ENCODE measurements at places on chromosomes 16 and 17.
A peak's percentile ranks its signal among the peaks of the same experiment; 100 is the strongest.

DNA sequence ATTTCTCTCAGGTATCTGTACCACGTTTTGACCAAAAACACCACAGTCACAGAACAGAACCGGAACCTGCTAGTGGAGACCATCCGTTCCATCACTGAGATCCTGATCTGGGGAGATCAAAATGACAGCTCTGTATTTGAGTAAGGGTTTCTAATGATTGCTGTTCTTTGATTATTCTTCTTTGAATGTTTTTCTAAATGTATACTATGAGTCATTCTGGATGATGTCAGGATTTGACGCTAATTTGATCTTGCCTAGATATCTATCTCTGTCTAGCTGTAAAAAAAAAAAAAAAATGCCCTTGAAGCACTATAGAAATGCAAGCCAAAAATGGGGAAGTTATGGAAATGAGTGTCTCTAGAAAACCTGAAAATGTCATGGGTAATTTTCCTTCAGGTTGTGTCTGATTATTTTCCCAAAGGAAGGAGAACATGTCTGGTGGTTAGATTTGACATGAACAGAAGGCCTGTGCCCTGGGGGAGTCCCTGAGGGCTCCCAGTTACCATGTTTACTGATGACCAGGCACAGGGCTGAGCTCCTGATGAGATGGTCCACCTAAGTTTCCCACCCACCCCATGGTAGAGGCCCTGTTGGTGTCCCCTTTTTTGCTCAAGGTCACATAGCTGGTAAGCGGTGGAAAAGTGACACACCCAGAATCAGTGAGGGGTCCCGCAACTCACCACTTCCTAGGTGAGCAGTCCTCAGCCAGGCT, 13.6 kb downstream of the CLEC16A start:
- DNase-seq, result no peak

DNA sequence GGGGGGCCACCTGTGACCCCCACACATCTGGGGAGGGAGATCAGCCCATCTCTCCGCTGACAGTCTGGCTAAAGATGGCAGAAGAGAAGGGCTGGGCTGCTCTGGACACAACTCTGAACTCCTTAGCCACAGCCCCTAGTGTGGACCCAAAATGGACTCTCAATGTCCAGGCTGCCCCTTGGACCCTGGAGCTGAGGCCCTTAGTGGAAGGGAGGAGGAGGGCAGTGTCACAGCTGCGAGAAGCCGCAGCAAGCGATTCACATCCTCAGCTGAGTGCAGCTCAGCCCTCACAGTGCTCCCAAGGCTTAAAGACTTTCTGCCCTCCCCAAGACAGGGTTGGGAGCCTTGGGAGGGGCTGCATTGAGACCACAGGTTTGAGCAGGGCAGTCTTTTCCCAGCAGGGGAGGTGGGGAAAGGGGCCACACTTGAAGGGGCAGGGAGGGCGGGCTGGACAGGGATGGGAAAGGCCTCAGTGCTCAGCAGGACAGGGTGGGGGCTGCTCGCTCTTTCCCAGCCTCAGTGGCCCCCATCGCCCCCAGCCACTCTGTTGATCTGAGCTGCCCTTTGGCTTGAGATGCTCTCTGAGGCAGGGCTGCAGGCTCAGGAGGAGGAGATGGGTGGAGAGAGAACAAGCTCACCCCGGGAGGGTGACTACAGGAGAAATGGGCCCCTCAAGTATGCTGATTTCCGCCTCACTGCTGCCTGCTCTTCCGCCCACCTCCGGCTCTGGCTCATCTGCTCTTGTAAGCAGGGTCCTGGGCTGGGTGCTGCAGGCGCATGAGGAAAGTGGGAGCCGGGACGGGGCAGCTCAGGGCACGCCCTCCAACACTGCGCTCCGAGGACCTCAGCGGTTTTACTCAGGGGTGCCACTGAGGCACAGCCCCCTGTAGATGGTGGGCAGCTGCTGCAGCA, 50.9 kb upstream of the MTSS2 start:
- no peak for DNase-seq

DNA sequence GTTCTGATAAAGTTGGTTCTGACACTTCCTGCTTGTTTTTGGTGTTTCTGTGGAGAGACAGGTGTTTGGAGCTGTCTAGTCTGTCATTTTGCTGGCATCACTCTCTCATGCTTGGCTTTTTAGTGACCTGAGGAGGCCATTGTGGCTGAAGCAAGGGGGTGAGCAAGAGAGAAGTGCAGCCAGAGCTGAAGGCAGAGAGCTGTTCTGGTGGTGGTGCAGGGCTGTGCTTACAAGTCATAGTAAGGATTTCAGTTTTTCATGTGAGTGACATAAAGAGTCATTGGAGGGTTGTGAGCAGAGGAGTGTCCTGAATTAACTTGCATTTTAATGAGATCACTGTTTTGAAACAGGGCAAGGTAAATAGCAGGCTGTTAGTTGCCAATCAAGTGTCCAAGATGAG, 97.5 kb downstream of the CHD9 start:
- DNase-seq, result peak; percentile 9

GRCh38 chr17:38333635-38334295, 10.0 kb downstream of the GPR179 start:
- no peak for DNase-seq
